ENCODE measurements at places on chromosomes 3 and 15.

DNA sequence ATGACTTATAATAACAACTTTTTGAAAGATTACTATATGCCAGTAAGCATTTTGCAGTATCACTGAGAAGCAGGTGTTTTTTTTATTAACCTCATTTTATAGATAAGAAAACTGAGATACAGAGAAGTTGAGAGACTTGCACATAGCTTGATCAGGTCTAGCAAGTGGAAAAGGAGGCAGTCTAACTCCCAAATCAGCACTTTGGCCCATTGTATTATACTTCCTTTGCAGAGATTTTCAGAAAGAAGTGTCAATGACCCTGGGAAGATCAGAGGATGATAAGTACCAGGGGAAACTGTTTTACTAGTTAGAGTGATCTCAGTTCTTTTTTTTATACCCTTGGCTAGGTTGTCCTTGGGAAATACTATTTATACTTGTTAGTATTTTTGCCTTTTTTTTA lies 358.7 kb downstream of the SQOR start:
- no peak for DNase-seq

DNA sequence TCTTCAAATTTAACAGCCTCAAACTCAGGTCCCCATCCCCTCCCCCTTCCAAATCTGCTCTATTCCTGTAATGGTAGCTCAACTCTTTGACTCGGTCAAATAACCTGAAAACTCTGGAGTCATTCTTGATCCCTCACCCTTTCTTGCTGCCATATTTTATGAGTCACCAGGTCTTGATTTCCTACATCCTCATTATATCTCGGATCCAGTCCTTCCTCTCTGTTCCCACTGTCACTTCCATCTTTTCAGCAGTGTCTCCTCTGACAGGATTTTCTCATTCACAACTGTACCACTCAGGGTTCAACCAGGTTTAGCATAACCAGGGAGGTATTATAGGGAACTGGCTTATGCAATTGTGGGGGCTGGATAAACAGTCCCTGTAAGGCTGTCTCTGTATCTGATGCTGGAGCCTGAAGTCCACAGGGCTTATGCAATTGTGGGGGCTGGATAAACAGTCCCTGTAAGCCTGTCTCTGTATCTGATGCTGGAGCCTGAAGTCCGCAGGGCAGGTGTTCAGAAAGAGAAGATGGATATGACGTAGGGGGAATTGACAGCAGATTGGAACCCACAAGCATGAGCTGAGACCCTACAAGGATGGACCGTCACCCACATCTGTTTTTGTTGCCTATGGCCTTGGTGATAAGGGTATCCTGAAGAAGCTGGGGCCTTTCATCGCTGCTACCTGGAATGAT lies 9.1 kb upstream of the FETUB start:
- DNase-seq, result no peak

DNA sequence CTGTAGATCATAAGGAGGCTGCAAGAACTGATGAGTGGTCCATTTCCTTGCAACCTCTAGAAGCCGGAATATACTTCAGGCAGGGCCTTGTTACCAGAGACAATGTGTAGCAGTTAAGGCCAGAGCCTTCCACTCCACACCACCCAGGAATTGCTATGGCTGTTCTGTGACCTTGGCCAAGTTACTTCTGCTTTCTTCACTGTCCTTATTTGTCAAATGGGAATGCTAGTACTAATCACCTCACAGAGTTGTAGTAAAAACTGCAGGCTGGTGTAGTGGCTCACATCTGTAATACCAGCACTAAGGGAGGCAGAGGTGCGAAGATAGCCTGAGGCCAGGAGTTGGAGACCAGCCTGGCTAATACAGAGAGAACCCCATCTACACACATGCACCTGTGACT lies 28.7 kb upstream of the RPN1 start:
- no peak for DNase-seq

GRCh38 chr15:101466188-101466587 lies 23.3 kb downstream of the PCSK6 start:
- no peak for DNase-seq

DNA sequence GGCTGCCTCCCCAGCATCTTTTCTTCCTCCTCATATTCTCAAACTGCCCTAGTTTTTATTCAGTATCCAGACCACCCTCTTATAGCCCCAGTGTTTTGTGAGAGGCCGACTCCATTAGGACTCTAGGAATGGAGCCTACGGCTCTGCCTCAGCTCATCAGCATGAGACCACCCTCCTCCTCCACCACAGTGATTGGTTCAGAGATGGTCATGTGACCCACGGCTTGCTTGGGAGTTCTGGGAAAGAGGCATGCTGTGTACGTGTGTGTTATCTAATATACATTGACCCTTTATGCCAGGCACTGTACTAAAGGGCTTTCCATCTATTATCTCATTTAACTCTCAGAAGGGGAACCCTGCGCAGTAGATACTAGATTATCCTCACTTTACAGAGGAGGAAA lies 17.8 kb upstream of the CMTM7 start:
- no peak for DNase-seq

DNA sequence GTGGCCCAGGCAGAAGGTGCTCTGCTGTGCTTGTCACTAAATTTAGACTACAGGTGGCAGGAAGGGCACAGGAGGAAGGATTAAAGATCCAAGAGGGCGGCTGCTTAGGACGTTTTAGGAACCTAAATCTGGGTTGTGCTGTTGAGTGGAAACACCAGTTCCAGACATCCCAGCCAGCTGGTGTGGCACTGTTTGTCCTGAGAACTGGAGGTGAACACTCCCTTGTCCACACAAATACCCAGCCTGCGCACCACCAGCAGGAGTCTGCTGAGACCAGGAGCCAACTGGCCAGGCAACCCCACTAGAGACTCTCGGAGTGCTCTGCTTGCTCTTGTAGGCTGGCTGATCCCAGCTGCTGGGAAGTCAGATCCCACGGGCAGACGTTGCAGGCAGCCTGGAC lies 30.3 kb upstream of the UACA start:
- DNase-seq, result no peak

DNA sequence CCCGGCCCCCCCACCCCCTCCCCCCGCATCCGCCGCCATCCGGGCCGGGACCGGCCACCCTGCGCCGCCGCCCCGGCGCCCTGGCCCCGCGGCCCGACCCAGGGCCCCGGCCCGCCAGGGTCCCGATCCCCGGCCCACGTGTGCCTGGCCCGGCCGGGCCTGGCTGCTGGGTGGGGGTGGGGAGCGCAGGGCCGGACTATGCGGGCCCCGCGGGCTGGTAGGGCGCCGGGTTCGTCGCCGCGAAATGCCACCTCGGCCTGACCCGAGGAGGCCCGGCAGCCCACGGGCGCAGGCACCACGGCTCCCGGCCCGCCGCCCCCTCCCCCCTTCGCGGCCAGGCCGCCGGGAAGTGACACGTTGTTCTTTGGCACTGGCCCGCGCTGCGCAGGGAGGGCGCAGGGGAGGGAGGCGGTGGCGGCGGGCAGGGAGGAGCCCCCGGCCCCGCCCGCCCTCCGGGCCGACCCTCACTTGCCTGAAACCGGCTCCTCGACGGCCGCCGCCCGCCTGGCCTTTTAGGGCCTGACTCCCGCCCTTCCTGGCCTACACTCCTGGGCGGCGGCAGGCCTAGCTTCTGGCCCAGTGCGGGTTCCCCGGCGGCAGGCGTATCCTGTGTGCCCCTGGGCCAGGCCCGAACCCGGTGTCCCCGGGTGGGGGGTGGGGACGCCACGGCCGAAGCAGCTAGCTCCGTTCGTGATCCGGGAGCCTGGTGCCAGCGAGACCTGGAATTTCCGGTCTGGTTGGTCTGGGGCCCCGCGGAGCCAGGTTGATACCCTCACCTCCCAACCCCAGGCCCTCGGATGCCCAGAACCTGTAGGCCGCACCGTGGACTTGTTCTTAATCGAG lies 515 bp downstream of the EIF4G1 start:
- peak; percentile 81 for DNase-seq

All from uterus (tissue), 4 donors.